Jurkat, Clone E6-1 (cell line): ENCODE measurements at places on chromosomes 6 and 20.

- no peak for DNase-seq
These were observed 248.0 kb downstream of the ESR1 start for GRCh38 chr6:152055517-152055916.

- DNase-seq, result no peak
These were observed 1.9 kb upstream of the CUL9 start for GRCh38 chr6:43180058-43180457.

- no peak for DNase-seq
These were observed 5.0 kb downstream of the SMIM28 start for GRCh38 chr6:138382498-138383265.

DNA sequence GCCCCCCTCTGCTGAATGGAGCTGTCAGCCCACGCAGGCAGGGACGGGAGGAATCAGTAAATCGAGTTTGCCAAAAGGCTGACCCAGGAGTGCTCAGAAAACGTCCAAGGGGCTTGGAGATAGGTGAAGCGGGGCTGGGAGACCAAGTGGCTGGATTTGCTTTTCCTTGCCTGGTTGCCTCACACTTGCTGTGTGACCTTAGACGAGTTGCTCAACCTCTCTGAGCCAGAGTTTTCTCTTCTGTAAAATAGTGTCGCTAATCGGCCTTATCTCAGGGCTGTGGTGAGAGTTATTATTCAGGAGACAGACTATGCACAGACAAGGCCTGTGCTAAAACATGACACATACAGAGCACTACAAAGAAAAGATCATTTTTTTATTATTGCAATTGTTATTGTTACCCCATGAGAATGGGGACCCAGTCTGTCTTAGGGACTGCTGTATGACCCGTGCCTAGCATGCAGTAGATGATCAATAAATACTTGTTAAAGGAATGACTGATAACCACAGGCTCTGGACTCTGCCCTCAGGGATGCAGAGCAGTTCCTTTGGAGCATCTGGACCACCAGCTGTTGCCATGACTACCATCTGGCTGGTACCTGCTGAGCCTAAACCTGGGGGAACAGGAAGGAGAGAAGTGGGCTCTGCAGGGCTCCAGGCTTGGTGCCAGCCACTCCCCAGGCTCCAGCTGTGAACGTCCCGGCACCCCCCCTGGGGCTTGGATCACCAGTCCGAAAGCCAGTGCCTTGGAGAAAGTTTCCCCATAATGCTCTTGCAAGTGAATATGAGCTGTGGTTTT is 901 bp downstream of the KCNK15 start:
- DNase-seq, result no peak

DNA sequence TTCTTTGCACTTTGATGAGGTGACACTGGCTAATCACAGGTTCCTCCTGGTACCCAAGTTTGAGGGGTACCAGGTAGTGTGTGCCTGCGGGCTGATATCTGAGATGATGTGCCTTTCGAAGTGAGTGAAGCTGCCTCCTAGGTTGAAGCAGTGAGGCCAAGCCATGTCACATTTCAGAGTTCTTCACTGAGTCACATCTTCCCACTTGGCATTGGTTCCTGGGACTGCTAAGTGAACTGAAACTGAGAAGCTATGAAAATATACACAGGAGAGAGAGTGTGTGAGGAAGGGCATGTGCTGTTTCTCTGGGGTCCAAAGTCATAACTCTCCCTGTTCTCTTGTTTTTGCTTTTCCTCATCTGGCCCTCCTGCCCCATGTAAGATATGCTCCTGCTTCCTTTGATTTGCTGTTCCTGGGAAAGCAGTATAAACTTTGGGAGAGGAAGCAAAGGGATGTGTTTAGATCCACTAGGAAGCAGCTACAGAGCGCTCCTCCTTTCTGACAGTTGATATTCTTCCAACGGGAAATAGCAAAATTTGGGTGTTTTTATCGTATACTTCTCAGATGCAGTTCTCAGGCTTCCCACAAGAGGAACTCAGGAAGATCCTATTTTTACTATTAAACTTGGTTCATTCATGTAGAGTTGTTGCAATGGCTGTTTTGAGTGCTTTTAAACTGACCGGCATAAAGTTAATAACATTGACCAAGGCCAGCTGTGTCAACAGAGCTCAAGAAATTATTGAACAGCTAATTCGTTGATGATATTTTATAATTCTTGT is 153.7 kb downstream of the MOXD1 start:
- no peak for DNase-seq

DNA sequence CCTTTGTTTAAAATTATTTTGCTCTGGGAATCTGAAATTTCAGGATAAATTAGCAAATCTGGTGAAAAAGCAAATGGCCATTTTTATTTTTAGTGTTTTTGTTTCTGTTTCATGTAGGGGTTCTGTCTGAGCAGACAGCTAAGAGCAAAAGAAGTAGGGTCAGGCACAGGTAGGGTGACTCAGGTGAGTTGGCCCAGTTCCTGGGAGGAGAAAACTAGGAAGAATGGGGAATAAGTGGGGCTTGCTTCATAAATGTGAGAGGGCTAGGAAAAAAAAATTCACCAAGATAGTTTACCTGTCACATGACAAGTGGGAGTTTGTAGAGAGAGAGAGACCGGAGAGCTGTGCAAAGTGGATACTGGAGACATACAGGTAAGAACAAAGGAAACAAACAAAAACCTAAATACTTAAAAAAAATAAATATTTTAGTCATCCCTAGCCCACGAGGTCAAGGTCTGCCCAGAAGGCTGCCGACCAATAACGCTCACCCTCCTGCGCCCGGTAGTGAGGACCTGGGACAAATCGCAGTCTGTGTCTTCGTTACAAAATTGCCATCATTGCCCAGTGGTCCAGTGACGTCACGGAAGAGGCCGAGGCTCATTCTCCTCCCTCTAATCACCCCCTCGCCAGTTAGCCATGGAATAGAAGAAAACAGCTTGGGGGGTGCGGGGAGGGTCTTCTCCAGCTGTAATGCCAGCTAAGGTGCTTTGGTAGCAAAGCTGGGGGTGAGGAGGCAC is 2.3 kb downstream of the THBD start:
- DNase-seq, result no peak

- DNase-seq, result no peak
These were observed 90.1 kb downstream of the CAP2 start for GRCh38 chr6:17483391-17484016.

- no peak for DNase-seq
These were observed 44.6 kb upstream of the SH3BGRL2 start for GRCh38 chr6:79586548-79586947.

GRCh38 chr20:25459111-25459830 is 51.8 kb downstream of the GINS1 start:
- DNase-seq, result no peak

GRCh38 chr6:90676516-90677300 is 89.8 kb upstream of the MAP3K7 start:
- no peak for DNase-seq

- no peak for DNase-seq
These were observed 378.9 kb downstream of the PREX1 start for GRCh38 chr20:48448666-48449600.

GRCh38 chr6:24775520-24776058 is 852 bp downstream of the GMNN start:
- DNase-seq, result no peak
